GM03348 (cell line): ENCODE measurements at places on chromosomes 16 and 17.

- peak; percentile 85 for DNase-seq
These were observed 70.3 kb downstream of the SDR42E1 start for GRCh38 chr16:81940781-81941560.

GRCh38 chr16:73124097-73124652 lies 76.2 kb upstream of the ZFHX3 start:
- DNase-seq = no peak

DNA sequence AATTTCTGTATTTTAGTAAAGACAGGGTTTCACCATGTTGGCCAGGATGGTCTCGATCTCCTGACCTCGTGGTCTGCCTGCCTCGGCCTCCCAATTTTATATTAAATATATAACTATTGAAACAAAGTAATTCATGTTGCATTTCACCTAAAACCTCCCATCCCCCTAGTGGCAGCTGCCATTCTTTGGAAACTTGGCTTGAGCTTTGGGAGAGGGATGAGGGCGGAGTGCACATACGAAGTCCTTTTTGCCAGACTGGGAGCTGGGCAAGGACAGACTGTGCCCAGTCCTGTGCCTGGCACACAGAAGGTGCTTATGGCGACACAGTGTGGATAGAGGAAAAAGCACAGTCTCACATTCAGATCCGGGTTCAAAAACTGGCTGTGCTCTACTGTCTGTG lies 83.8 kb downstream of the NETO2 start:
- no peak for DNase-seq

GRCh38 chr16:77551357-77551756 lies 116.5 kb upstream of the ADAMTS18 start:
- DNase-seq = peak; percentile 51

DNA sequence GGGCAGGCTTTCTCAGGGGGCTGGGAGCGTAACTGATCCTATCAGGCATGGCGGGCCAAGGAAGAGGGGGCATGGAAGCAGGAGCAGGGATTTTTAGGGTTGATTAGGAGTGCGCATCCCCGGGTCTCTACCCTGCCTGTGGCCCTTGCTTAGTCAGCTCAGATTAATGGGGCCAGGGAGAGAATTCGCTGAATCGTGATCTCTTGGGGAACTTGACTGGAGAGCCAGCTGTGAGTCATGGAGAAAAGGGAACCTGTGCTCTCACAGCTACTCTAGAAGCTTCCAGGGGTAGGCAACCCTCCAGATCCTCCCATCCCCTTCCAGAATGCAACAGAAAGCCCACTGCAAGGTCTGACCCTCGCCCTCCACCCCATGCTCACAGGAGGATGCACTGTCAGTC lies 3.6 kb downstream of the FOXN1 start:
- no peak for DNase-seq

GRCh38 chr17:13725288-13725990 lies 123.7 kb upstream of the HS3ST3A1 start:
- DNase-seq = peak; percentile 50

DNA sequence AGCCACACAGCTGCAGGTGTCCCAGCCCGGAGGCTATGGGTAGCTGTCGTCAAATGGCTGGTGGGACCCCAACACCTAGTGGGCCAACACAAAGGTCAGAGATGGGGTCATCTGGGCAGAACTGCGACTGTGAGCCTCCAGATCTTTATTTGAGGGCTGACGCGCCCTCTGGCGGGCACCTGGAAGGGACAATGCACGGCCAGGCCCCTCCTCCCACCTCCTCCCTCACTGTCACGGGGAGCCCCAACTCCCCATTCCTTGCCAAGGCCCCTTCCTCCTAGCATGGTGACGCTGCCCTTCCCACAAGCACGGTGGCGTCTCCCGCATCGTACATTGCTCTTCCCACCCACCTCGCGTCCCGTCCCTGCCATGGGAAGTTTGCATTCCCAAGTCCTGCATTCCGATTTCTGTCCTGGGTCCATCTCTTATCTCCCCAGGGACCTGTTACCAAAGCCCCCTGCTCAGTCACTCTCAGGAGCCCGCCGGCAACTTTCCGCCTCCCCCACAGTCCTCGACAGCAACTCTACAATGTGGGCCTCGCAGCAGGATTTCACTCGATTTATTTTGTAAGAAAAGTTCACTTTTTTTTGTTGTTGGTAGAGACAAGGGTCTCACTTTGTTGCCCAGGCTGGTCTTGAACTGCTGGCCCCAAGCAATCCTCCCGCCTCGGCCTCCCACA lies 1.0 kb downstream of the TLE7 start:
- no peak for DNase-seq

- peak; percentile 93 for DNase-seq
These were observed at the start of gene CTCF for GRCh38 chr16:67562526-67562917. Gene CTCF, plus strand, starts transcription at chr16:67562526. Its CDS starts 48,307 bp downstream, at chr16:67610833.

DNA sequence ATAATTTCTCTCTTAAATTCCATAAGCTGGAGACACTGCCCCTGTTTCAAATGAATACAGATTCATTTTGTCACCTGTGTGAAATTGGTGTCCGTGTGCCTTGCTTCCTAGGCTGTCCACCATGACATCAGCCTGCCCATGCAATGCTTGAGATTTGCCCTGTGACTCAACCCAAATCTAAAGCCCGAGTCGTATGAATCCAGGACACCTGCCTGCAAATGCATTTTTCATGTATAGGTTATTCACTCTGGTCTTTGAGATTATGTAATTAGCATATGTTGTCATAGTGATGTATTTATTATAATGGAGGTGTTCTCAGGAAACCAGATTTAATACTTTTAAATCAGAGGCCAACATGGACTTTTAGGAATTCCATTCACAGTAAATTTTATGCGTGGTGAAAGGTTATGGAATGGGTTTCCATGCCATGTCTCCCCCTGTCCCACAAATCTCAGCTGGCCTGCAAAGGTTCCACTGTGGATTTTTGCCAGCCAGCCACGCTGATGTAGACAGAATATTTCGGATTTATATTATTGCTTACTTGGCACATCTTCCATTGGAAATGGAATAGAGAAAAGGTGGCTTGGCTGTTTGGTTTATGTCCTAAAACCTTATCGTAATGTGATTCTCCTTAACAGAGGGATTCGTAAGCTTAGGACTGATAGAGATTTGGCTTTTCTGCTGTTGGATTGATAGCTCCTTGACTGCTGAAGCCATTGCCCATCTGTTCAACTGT lies 551.1 kb downstream of the WWOX start:
- DNase-seq = no peak

DNA sequence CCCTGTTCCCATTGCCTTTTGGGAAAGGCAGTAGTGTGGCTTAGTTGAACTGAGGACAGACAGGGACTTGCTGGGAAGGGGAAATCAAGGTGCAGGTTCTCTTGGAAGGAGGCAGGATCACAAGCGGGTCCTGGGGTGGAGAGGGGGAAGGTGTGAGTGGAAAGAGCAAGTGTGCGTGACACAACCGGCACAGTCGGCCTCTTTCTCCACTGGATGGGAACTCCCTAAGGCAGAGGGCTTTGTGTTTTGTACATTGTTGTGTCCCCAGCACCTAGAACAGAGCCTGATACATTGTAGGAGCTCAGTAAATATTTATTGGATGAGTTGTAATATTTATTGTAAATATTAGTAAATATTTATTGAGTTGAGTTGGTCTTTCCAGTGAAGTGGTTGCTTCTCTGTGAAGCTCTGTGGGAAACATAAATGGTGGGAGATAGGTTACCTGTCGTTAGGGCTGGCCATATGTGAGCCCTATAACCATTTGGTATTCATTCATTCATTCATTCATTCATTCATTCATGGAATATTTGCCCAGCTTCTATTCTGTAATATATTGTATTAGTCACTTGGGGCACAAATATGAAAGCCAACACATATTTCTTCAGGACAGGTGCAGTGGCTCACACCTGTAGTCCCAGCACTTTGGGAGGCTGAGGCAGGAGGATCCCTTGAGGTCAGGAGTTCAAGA lies 34.0 kb downstream of the SMARCE1 start:
- no peak for DNase-seq
